Cerebellum (tissue), 4 donors: ENCODE measurements at places on chromosomes 1 and 21. TPM values are rescaled to one million over a fixed set of nuclear protein-coding genes. Genes with fewer than 3 reads are reported as not detected.

- DNase-seq = no peak
Measured at GRCh38 chr1:235817101-235817728, 49.5 kb downstream of the LYST start.

- no peak for DNase-seq
Measured at GRCh38 chr1:76587212-76587611, 280.1 kb upstream of the ST6GALNAC5 start.

- no peak for DNase-seq
Measured at GRCh38 chr1:182029002-182029378, 32.5 kb downstream of the ZNF648 start.

DNA sequence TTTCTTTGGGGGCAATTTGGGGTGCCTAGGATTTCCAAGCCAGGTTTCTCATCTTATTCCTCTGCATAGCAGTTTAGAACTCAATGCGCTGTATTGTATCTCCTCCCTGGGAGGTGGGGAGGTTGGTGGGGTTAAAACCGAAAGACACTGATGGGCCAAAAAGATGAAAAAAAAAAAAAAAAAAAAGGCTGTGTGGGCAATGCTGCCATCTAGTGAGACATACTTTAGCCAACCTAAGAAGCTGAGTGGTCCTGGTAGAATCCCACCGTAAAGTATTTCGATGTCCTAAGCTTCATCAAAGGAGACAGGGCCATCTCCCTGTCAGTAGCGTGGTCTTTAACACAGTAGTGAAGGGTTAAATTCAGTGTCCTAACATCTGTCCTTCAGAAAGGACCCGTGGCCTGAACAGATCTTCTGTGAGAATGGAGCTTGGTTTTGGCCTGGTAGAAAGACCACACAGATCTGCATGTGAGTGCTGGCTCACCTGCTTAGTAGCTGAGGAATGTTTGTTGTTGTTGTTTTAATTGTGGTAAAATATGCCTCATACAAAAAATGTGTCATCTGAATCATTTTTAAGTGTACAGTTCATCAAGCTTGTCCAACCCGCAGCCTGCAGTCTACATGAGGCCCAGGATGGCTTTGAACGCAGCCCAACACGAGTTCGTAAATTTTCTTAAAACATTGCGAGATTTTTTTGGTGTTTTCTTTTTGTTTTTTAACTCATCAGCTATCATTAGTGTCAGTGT lies 226.2 kb downstream of the KIF26B start:
- DNase-seq = peak; percentile 35

DNA sequence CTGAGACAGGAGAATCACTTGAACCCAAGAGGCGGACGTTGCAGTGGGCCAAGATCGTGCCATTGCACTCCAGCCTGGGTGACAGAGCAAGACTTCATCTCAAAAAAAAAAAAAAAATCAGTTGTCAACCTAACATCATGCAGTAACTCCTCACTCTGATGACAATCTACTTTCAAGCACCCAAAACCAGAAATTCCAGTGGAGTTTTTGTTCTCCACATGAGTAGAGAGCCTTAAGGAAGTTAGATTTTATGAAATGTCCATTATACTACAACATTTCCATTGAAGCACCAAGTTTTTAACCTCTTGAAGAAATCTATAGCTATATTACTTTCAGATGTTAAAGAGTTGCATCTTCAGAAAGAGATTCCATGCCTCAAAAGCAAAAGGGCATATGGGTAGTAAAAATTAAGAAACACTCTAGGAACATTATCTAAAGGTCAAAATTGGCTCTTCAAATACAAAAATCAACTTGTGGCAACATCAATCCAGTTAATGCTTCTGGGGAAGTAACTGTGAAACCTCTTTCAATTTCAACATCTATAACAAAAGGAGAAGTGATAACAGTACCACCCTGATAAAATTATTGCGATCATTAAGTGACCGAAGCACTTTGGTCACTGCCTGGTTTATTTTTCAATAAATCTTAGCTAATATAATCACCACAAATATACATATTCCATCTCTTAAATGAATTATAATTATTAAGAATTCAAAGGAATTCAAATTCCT lies 7.7 kb downstream of the LPGAT1 start:
- no peak for DNase-seq

- DNase-seq = no peak
Measured at GRCh38 chr1:196517193-196517592, 91.0 kb downstream of the KCNT2 start.

DNA sequence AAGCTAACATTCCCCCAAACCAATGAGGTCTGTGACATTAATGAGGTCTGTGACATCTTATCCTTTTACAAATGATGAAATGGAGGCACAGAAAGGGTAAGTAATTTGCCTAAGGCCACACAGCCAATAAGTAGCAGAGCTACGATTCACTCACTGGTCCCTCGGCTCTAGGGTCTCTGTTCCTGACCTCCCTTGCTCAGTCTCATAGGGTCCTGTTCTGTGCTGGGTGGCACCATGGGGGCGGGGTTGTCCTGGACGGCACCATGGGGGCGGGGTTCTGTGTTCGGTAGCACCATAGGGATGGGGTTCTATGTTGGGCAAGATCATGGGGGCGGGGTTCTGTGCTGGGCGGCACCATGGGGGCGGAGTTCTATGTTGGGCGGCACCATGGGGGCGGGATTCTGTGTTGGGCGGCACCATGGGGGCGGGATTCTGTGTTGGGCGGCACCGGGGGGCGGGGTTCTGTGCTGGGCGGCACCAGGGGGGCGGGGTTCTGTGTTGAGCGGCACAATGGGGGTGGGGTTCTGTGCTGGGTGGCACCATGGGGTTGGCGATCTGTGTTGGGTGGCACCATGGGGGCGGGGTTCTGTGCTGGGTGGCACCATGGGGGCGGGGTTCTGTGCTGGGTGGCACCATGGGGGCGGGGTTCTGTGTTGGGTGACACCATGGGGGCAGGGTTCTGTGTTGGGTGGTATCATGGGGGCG lies 55.6 kb downstream of the CLSTN1 start:
- no peak for DNase-seq

- DNase-seq = no peak
Measured at GRCh38 chr1:209397910-209398309, 185.6 kb upstream of the CAMK1G start.

GRCh38 chr1:57986432-57986831 lies 560.1 kb downstream of the OMA1 start:
- DNase-seq = no peak

DNA sequence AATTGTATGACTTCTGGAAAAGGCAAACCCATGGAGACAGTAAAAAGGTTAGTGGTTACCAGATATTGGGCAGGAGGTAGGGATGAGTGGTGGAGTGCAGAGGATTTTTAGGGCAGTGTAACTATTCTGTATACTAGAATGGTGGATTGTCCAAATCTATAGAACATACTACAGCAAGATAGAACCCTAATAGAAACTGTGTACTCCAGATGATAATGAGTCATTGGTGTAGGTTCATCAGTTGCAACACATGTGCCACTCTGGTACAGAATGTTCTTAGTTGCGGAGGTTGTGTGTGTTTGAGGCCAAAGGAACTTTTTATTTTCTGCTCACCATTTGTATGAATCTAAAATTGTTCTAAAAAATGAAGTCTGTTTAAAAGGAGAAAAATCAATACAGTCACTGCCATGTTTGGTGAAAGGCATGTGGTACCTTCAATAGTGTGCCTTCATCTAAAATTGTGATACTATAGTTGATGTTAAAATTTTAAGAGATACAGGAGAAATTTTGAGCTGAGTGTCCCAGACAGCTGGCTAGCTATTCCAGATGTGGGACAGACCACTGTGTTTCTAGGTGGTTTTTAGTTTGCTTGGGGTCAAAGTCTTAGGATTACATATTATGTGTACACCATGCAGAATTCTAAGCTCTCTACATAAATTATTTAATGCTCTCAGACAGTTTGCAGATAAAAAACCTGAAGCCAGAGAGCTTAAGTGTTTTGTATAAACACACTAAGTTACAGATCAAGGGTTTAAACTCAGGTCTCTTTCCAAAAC lies 150.5 kb downstream of the RPS6KC1 start:
- no peak for DNase-seq

- DNase-seq = peak; percentile 29
Measured at GRCh38 chr21:42532466-42533181, 19.0 kb downstream of the SLC37A1 start.

- no peak for DNase-seq
Measured at GRCh38 chr1:39646232-39647081, 7.0 kb upstream of the HEYL start.

GRCh38 chr1:151372058-151372934 lies at the start of gene SELENBP1:
SELENBP1 (minus strand) TSS chr1:151372705; CDS start chr1:151372641, 64 bp downstream.
- no peak for DNase-seq

DNA sequence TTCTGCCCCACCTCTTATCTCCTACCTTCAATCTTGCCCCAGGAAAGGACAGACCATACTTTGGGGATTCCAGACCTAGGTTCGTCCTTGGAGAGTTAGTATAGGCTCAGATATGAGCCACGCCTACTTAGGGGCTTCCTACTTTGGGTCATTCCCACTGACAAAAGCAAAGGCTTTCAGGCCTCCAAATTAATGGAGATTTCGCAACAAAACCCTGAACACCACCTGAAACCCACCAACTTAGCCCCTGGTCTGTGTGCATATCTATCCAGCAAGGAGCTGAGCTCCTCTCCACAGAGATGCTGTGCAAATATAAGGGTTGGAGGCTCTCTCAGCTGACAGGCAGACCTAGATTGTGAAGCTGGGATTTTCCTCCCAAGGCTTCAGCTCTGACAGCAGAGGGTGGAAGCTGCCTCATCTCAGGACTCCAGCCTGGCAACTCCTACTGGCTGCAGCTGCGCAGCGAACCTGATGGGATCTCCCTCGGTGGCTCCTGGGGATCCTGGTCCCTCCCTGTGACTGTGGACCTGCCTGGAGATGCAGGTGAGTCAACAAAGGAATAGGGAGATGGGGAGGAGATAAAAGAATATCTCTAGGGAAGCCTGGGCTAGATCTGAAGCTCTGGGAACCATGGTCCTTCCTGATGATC lies 2.1 kb downstream of the MPL start:
- no peak for DNase-seq

- DNase-seq = no peak
Measured at GRCh38 chr1:230563591-230563990, 78.7 kb upstream of the COG2 start.

GRCh38 chr1:178371235-178371634 lies 125.5 kb downstream of the CLEC20A start:
- DNase-seq = peak; percentile 3

DNA sequence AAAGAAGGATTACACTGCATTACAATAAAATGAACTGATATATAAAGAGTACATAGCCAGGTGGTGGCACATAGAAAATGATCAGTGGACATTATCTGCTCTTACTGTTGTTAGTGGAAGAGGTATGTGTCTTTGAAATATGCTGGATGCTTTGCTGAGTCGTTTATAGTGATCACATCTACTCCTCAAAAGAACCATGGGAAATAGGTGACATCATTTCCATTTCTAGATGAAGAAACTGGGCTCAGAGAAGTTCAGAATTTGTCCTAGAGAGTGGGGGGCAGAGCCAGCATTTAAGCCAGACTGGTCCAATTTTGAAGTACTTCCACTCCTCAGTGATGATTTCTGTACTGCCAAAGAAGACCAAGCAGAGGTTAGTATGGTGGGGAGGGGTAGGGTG lies 34.0 kb upstream of the BACH1 start:
- no peak for DNase-seq

DNA sequence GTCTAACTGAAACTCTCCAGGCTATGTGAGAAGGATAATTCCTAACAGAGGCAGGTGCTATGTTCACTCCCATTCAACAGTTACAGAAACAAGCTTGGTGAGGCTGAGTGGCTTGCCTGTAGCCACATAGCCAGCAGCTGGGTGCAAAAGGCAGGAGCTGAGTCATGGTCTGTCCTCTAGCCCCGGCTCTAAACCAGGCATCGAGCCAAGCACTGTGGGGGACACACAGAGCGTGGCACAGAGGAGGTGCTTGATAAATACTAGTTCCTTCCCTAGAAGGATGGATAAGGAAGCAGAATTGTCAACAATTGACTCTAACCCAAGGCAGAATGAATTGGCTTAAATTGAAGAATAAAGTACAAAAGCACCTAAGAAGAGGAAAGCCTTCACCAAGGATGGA lies 10.4 kb upstream of the KCNA2 start:
- DNase-seq = no peak

- DNase-seq = no peak
Measured at GRCh38 chr1:25048728-25049127, 118.7 kb upstream of the RUNX3 start.

DNA sequence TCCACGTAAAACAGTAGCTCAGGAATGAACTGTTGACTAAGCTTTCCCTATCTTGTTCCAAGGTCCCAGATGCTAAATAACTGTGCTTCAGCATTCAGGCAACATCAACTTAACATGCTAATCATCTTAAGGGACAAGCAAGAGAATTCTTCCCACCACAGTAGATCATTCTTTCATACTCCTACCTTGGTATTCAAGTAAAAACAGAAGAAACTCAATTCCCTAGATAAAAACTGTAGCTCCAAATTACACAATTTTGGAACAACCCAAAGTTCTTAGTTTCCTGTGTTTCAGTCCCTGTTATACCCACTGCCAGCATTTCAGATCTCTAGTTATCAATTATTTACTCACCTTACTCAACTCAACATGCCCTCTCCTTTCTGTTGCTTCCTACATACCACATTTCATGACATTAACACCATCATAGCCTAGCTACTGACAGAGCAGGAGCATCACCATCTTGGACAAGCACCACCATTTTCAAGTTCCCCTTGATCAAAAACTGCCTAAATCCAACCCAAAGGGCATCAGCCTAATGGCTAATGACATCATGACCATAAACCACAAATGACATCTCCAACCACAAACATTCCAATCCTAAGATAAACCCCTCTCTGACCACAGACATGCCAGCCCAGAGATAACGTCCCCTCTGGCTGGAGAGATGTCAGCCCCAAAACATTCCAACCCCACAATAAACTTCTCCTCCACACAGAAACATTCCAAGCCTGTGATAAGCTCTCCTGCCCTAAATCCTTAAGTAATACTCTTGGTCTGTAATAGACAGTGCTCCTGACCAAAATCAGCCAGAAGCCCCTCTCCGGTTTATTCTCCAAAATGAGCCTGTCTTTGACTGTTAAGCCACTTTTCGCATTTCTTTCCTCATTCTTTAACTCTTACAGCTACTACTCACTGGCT lies 191.2 kb downstream of the RERE start:
- DNase-seq = no peak

The TMEM200B gene
- total RNA-seq = 0.82 TPM

The HES3 gene
- not detected for total RNA-seq

The ATG4C gene
- 15.9 TPM for total RNA-seq

The STIL gene
- 10.9 TPM for total RNA-seq

The COL11A1 gene
- total RNA-seq = 35.0 TPM

The C1orf141 gene
- total RNA-seq = not detected

The KRTAP21-2 gene
- total RNA-seq = not detected

The RIMS3 gene
- total RNA-seq = 28.9 TPM

The HHIPL2 gene
- 0.36 TPM for total RNA-seq

The C8A gene
- total RNA-seq = not detected

The GRHL3 gene
- total RNA-seq = 1.2 TPM

The KIF2C gene
- total RNA-seq = 9.4 TPM

The DCST1 gene
- total RNA-seq = not detected
